HCEC 1CT (cell line): ENCODE measurements at places on chromosomes 7 and 10.

- no peak for DNase-seq
These were observed 38.5 kb upstream of the MSMB start for GRCh38 chr10:46084321-46085165.

DNA sequence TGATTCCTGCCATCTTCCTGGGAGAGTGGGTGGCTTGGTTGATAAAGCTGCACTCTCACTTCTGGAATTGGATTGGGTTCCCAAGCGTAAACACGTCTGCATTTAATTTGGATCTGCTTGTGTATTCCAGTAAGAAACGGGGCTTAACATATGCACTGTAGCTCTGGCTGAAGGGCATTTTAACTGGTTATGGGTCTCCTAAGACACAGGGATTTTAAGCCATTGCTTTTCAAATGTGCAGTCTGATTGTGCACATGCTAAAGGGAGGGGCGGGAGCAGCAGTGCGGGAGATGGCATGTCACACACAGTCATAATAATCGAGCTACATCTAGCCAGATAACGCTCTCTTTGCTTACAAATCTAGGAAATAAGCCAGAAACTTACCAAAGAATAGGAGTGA lies 247.3 kb upstream of the LYZL1 start:
- no peak for DNase-seq

DNA sequence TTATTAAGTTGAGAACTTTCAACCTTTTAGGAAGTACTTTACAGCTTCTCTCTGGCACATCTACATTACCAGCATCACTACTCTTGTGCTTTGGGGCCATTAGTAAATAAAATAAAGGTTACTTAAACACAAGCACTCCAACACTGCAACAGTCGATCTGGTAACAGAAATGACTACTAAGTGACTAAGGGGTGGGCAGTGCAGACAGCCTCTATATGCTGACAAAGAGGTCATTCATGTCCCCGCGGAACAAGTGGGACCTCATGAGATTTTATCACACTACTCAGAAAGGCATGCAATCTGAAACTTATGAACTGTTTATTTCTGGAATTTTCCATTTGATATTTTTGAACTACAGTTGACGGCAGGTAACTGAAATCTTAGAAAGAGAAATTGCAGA lies 111.3 kb upstream of the DNAJB12 start:
- no peak for DNase-seq

DNA sequence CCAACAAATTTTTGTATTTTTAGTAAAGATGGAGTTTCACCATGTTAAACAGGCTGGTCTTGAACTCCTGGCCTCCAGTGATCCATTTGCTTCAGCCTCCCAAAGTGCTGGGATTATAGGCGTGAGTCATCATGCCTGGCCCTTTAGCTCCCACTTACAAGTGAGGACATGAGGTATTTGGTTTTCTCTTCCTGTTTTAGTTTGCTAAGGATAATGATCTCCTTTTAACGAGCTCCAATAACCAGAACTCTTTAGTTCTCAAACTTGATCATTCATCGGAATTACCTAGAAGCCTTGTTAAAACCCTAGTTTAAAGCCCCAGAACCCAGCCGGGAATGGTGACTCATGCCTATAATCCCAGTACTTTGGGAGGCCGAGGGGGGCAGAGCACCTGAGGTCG lies 481.4 kb downstream of the TYW1 start:
- DNase-seq: no peak

- peak; percentile 25 for DNase-seq
These were observed 117.5 kb downstream of the TRIL start for GRCh38 chr7:28840592-28840995.
